ENCODE measurements at places on chromosomes 16 and 17.
A peak's percentile ranks its signal among the peaks of the same experiment; 100 is the strongest.

DNA sequence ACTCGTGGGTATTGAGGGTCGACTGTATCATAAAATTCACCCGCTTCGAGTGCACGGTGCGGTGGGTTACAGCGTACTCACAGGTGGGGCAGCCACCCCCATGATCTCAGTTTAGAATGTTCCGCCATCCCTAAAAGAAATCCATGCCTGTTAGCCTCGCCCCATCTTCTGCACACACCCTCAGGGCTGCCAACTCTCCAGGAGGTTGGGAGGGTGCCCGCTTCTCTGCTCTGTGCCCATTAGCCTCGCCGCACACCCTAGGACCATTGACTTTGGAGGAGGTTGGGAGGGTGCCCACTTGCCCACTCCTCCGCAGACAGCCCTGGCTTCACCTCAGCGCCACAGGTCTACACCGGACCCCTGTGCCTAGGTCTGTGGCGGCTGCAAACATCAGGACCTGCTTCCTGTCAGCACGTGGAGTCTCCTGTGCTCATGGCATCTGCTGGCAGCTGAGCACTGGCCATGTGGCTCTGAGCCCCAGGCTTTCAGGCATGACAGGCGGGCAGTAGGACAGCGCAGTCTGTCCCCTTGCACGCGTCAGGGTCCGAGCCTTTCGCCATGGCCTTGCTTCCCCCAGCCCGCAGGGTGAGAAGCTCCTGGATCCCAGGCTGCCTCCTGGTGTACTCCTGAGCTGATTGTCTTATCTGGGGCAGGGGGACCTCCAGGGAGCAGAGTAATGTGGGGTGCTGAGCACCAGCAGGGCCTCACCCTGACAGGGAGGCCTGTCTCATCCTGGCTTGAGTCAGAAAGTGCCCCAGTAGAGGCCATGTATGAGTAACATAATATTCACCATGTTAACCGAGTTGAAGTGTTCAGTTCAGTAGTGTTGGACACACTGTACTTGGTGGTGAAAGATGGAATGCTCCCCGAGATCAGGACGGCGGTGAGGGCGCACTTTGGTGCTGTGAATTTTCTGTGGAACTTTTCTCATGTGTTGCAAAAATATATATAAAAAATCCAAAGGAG lies 21.9 kb downstream of the NME3 start:
- no peak for DNase-seq

GRCh38 chr17:82793974-82794630 lies 42.2 kb downstream of the TBCD start:
- no peak for DNase-seq

DNA sequence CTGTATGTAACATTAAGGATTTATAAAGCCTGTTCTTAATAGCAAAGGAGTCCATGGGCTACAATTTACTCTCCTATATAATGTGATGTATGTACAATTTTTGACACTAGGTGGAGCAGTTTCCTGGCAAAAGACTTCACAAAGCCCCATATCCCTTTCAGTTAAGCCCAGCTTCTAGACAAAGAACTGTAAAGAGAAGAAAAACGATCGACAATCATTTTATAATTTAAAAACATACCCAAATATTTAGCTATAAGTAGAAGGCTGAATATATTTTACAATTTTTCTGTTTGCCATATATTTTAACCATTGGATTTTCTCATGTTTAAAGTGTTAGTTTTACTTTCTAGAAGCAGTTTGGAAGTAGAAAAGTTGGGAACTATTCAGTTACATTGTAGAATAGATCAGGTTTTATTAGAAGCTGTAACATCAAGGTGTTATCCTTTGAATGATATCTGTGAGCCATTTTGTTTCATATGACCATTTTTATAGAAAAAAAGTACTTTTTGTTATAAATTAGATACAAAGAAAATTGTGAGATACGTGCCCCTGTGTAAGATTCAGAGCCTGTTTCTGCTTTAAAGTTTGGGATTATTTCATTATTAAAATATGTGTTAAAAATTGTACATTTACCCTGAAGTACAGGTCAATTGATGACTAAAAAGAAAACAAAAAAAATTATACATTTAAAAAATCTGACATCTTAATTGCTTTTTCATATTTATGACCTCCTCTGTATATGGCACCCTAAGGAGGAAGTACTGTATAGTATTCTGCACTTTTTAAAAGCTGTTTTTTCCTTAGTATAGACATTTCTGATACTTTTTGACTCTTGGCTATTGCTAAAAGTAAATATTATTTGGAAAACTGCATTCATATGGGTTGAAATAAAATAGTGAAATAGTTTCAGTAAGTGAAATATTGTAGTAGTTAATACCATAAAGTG lies 46.3 kb downstream of the VMP1 start:
- DNase-seq: no peak

DNA sequence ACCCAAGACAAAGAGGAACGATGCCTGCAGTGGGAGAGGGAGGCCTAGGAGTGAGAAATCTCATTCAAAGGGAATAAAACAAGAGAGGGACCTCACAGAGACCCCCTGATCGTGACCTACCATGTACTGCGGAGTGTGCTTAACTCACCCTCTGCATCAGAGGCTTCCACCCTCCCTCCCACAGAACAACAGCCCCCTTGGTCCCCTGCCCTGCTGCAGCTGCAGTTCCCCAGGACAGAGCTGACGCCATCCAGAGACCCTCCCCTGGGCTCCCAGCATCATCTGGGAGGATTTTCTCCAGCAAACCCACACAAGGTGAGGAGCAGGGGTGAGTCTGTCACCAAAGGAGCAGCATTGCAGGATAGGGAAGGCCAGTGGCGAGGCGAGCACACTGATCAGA lies 39.8 kb downstream of the TLE7 start:
- DNase-seq: no peak

GRCh38 chr17:37084372-37084771 lies 135.6 kb downstream of the AATF start:
- DNase-seq: no peak

GRCh38 chr17:5118219-5118618 lies 2.4 kb downstream of the USP6 start:
- DNase-seq: no peak

DNA sequence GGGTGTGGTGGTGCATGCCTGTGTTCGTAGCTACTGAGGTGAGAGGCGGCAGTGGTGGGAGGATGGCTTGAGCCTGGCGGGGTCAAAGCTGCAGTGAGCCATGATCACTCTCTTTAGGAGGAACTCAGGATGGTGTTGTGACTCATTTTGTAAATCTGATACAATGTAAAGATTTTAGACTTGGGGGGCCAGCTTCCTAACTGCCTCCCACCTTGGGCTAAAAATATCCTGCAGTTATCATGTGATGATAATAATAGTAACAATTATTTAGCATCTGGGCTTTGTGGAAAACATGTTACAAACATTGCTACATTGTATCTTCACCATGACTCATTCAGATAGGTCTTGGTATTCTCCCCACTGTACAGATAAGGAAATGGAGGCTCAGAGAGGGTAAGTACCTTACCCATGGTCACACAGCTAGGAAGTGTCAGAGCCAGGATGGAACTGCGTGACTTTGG lies 7.4 kb downstream of the CTNS start:
- DNase-seq: no peak

GRCh38 chr17:37741341-37742115 lies 3.3 kb downstream of the HNF1B start:
- no peak for DNase-seq

DNA sequence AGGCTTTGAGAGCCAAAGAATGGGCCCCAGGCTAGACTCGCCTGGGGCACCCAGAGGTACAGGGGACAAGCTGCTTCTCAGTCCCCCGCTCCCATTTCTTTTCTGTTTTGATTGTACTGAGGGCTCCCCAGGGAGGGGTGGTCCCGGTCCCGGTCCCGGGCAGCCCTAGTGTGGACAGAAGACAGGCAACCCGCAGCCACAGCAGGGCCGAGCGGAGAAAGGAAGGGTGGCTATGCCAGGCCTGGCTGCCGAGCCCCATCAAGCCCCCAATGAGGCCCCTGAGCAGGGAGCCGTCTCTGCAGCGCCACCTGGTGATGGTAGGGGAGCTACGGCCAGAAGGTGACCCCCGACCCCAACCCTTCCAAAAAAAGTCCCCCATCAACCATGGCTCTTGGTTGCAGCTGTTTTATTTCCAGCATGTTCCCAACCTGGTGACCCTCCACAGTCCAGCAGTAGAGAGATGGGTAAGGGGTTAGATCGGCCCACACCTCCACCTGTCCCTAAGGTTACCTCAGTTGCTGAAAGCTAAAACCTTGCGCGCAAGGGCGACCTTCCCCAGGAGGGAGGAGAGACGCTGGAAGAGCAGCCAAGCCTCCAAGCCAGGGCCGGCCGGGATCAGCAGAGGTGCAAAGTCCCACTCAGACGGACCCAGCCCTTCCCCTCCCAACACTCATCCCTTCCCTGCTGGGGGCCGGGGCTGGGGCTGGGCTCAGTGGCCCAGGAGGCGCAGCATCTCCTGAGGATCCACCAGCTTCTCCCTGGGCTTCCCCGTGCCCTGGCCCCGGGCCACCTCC lies 2.6 kb upstream of the GRIN2C start:
- no peak for DNase-seq

DNA sequence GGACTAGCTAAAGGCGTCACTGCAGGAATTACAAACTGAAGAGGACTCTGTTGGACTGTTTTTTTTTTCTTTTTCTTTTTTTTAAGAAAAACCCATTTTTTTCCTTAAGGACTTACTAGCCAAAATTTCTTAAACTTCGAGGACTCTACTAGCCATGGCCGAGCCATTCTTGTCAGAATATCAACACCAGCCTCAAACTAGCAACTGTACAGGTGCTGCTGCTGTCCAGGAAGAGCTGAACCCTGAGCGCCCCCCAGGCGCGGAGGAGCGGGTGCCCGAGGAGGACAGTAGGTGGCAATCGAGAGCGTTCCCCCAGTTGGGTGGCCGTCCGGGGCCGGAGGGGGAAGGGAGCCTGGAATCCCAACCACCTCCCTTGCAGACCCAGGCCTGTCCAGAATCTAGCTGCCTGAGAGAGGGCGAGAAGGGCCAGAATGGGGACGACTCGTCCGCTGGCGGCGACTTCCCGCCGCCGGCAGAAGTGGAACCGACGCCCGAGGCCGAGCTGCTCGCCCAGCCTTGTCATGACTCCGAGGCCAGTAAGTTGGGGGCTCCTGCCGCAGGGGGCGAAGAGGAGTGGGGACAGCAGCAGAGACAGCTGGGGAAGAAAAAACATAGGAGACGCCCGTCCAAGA lies 878 bp downstream of the HEXIM1 start:
- DNase-seq: peak; percentile 42

GRCh38 chr16:53090591-53091411 lies 36.0 kb downstream of the CHD9 start:
- no peak for DNase-seq

DNA sequence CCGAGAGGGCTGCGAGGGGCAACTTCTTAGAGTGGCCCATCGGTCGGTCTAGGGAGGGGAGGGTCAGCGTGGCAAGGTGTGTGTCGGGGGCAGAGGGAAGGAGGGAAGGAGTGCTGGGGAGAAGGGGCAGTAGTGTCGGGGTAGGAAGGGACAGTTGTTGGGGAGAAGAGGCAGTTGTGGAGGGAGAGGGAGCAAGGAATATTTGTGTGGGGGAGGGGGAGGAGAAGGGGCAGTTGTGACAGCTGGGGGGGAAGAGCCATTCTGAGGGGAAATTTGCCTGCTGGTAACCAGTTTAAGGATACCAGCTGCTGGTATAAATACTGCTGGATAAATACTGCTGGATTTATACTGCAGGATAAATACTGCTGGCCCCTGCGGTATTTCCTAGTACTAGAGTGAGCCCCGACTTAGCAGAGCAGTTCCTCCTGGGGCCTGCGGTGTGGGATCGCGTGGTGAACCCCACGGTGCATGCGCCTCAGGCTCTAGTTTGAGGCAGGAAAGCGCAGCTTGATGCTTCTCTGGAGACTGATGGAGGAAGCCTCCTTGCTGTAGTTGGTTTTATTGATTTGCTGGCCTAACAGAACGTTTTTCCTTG lies 309 bp downstream of the DNAH2 start:
- no peak for DNase-seq

GRCh38 chr16:69320740-69321073 lies 9.6 kb downstream of the VPS4A start:
- DNase-seq: no peak

DNA sequence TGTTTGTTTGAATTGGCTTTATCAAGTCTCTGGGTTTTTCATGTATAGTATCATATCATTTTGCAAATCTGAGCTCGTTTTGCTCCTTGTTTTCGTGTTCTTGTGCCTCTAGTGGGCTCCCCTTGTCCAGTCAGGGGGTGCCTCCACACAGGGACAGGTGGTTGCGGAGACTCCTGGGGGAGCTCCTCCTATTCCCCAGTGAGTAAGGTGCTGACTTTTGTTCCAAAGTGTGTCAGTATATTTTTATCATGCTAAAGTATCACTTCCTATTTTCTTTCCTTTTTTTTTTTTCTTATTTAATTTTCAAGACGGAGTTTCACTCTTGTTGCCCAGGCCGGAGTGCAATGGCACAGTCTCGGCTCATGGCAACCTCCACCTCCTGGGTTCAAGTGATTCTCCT lies 30.3 kb upstream of the IL17C start:
- DNase-seq: no peak

DNA sequence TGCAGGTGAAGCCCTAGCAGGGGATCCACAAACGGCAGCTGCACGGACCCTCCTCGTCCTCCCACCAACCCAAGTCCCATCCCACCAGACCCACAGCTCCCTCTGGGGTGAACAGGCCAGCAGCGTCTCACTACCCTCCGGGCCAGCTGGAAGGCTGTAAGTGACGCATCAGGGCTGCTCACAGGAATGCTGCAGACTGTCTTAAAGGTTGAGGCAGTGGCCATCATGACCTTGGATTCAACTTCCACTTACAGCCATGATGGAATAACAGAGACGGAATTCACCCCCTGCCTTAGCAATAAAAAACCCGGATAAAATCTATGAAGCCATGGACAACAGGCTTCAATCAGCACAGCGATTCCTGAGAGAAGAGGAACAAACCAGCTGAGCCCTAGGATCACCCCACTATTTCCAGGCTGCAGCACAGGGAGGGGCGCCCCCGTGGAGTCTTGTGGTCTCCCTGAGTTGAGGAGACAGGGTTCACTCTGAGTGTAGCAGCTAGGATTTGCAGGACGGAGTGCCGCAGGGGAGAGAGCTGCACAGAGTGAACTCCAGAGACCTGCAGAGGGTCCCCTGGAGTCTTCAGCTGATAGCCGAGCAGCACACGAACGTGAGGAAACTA lies 10.5 kb downstream of the FAM83G start:
- no peak for DNase-seq

GRCh38 chr17:58269557-58270291 lies 11.0 kb downstream of the MPO start:
- DNase-seq: no peak

DNA sequence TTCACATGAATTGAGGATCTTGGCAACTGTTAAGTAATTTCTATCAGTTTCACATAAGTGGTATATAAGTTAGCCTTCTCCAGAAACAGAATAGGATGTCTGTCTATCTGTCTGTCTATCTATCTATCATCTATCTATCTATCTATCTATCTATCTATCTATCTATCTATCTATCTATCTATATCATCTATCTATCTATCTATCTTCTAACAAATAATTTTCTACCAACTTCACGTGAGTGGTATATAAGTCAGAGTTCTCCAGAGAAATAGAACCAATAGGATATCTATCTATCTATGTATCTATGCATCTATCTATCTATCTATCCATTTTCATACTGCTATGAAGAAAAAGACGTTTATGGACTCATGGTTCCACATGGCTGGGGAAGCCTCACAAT lies 11.4 kb upstream of the SPACA3 start:
- DNase-seq: no peak

All from activated gamma-delta T cell (primary cell).